Smooth muscle cell of the pulmonary artery (primary cell): ENCODE measurements at places on chromosomes 7 and 10. TPM values are rescaled to one million over a fixed set of nuclear protein-coding genes. Genes with fewer than 3 reads are reported as not detected.

Gene LRMDA
- 1.0 and 2.5 TPM in 2 replicates for total RNA-seq

Gene GTF2IRD2
- 6.1 and 6.3 TPM in 2 replicates for total RNA-seq

Gene ITIH5
- total RNA-seq: 3.6 and 24.9 TPM in 2 replicates

Gene SMARCD3
- 37.1 and 38.7 TPM in 2 replicates for total RNA-seq

Gene ARID5B
- total RNA-seq: 37.0 and 76.8 TPM in 2 replicates

Gene C10orf143
- 0.13 and 0.30 TPM in 2 replicates for total RNA-seq

Gene CHAT
- not detected in 2 replicates for total RNA-seq

Gene CYP2C9
- total RNA-seq: not detected in 2 replicates

Gene DOCK1
- total RNA-seq: 68.6 and 78.5 TPM in 2 replicates

Gene PRLHR
- total RNA-seq: not detected in 2 replicates

Gene HOXA5
- total RNA-seq: 1.2 and 5.1 TPM in 2 replicates

Gene AQP1
- 71.5 and 335 TPM in 2 replicates for total RNA-seq

Gene MMP21
- 0.13 TPM in 1 of 2 replicates, not detected in the other for total RNA-seq

Gene MTG1
- 19.9 and 29.1 TPM in 2 replicates for total RNA-seq

Gene MBL2
- not detected in 2 replicates for total RNA-seq

Gene TCF7L2
- 3.7 and 6.2 TPM in 2 replicates for total RNA-seq

Gene NKX2-3
- not detected in 2 replicates for total RNA-seq

Gene ASZ1
- not detected in 2 replicates for total RNA-seq

Gene GPR37
- total RNA-seq: 1.5 and 2.7 TPM in 2 replicates
